Substantia nigra (tissue), 51 donors: ENCODE measurements at places on chromosomes 11 and 22.

DNA sequence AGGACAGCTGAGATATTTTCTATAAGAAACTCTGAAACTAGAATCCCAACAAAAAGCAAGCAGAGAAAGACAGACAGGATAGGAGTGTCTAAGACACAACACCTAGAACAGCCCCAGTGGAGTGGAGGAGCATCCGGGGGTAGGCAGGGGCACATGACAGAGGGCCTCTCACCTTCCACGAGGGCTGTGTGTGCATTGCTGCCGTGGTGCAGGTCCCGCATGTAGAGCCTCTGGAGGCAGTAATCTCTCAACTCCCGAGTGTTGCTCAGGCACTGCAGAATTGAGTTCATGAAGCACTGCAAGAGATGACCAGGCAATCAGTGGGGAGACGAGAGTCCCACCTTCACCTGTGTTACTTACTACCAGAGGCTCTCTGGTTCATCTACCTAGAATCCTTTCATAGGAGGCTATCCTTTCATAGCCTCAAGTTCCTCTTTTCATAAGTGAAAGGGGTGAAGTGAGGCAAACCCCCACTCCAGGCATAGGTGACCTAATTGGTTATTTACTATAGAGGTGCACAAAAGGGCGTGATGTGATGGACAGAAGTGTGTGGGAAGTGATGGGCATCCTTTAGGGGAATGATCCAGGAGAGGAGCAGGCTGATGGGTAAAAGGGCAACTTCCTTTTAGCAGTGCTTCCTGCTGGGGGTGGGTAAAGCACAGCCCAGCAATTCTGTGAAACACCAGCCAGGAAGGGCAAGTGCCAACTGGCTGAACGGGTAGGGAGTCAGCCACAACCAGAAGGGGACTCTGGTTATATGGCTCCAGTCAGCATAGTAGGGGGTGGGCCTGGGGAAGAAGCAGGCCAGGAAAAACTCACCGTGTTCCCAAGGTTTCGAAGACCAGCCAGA, 13.1 kb upstream of the MFRP start:
- DNase-seq: no peak

DNA sequence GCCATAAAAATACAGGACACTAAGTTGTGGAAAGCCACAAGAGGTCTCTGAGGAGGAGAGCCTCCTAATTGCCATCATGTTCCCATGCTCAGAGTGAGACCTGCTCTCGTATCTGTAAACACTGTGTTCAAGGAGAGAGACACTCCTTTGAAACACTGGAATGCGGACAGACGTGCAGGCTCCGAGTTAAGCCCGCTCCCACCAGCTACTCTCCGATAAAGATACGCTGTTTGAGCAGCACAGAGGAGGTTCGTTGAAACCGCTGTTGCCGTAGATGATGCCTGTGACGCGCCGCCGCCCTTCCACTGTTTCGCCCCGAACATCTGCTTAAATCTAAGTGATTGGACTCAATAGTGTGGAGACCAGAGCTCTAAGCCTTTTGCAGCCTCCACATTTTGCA, 25.1 kb downstream of the NUP50 start:
- no peak for DNase-seq

- DNase-seq: no peak
These were observed 768.4 kb downstream of the JRKL start for GRCh38 chr11:97158243-97158642.

- DNase-seq: no peak
These were observed 35.0 kb upstream of the OR6M1 start for GRCh38 chr11:123841174-123841573.

DNA sequence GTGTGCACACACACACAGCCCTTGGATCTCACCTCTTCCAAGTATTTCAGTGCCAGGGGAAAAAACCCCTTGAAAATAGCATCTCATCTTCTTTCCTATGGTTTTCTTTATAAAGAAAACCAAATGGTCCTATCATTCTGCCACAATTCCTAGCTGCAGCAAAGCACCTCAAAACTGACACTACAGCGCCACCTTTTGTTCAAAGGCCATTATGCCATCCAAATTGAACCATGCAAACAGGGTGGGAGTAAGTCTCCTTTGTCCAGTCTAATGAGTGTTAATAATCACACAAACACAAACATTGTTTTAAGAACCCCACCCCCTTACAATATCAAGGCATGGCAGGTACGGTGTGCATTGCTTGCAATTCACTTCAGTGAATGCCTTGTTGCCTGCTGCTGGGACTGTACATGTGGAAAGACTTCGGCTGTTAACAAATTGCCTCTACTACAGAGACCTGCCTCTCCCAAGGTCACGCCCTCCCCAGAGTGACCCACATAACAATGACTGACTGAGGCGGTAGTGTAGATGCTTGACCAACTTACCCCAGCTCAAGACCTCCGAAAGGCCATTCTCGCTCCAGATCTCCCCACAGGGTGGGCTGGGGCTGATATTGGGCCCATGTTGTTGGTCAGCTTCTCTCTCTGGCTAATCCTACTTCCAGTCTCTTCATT, 31.7 kb downstream of the FAM181B start:
- DNase-seq: peak; percentile 19

DNA sequence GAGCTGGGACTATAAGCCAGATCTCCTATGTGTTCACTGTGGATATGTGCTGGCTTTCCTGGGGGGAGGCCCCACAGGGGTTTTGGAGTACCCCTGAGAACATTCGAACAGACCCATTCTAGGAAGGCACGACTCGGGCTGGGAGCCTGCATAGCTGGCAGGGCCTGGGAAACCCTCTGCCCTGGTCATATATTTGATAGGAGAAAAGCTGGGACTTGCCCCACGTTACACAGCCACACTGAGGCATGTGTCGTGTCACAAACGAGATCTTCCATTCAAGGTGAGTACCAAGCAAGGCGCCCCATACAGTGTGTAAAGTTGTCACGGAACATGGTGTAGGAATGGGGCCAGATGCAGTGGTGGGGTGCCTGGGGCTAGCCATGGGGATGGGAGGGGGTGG, 11.2 kb downstream of the MYO7A start:
- DNase-seq: no peak

GRCh38 chr11:124876818-124877630, 11.8 kb downstream of the ROBO3 start:
- DNase-seq: no peak

GRCh38 chr11:58497951-58498350, 10.0 kb downstream of the OR5B21 start:
- no peak for DNase-seq

GRCh38 chr11:115162919-115163318, 341.3 kb downstream of the CADM1 start:
- DNase-seq: no peak

GRCh38 chr11:60310407-60310998, 16.6 kb upstream of the MS4A6E start:
- peak; percentile 1 for DNase-seq

GRCh38 chr22:19429950-19430889, 1.3 kb downstream of the HIRA start:
- DNase-seq: no peak

DNA sequence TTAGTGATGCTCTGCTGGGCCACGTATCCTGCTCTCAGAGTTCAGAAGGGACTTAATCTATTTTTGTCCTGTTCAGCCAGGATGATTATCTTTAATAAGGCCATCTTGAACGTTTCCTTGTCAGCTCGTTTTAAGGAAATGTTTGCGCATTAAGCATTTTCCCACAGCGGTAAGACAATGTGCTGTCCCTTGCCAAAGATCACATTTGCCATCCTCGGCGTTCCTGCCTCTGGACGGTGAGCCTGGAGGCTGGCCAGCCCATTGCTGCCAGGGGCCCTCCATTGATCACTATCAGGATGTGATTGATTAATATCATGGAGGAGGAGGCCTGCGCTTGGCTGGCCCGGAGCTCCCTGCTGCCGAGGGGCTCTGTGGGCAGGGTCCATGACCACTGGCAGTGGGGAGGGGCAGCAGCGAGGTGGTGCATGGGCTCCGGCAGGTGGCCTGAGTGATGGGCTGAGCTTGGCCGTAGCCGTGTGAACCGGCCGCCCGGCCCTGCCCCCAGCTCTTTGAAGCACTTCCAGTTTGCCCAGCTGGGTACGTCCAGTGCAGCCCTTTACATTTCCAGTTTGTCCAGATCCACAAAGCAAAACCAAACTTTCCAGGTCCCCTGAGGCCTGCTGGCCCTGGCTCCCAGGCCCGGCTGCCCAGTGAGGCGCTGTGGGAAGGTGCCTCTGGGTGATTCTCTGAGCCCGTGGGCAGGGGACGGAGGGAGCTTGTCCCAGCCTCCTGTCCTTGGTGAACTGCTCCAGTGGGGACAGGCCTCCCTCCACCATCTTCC, 49.5 kb upstream of the SMIM38 start:
- DNase-seq: no peak

GRCh38 chr11:4936745-4937144, 10.7 kb downstream of the OR51A4 start:
- DNase-seq: no peak

DNA sequence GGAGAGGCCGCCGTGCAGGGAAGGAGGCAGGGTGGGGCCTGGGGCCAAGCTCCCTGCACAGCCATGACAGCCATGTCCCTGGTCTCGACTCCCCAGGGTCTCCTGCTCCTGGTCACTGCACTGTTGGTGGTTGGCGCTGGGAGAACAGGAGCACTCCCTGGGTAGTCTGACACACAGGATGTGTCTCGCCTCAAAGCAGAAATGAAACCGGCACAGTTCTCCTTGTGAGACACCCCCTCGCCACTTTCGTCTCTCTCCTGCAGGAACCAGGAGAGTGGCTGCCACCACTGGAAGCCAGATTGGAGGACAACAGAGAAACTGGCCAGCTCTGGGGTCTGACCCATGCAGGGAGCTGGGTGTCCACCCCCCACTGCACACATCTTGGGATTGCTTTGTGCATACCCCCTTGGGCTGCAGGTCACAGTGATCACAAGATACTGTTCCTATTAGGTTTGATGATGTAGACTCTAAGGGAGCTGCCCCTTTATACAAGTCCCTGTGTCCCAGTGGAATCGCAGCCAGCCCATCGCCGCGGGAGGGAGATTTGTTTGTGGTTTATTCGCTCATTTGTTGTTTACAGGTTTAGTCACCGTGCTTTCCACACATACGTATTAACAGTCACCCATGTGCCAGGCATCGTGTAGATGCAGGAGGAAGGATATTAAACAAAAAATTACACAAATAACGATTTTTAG, 27.0 kb upstream of the YWHAH start:
- DNase-seq: peak; percentile 17

DNA sequence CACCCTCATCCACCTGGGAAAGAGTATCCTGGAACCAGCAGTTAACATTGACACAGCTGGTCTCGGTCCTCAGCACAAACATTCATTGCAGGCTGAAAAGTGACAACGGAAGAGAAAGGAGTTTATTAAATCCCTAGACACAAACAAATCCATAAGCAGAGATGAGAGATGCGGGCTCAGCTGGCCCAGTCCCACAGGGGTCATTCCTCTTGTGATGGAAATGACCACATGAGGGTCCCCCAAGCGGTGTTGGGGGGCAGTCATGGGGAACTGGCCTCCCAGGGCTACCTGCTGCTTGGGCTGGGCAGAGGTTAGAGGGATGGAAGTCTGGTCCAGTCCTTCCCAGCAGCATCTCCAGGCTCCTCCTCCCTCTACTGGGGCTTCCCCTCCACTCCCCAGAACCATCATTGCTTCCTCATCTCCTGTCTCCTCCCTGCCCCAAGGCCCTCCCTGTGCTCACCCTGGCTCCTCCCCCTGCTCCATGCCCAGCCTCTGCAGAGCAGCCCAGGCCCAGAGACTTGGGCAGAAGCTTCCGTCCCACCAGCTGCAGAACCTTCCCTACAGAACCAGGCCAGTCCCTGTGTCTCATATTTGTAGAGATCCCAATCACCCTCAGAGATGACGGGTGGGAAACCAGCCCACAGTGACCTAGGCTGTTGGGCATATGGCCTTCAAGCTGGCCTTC, 5.4 kb upstream of the IGLL5 start:
- DNase-seq: no peak

- DNase-seq: no peak
These were observed 868.0 kb downstream of the NTM start for GRCh38 chr11:132238331-132238866.

- DNase-seq: no peak
These were observed 61.1 kb downstream of the FDX1 start for GRCh38 chr11:110490886-110491285.

DNA sequence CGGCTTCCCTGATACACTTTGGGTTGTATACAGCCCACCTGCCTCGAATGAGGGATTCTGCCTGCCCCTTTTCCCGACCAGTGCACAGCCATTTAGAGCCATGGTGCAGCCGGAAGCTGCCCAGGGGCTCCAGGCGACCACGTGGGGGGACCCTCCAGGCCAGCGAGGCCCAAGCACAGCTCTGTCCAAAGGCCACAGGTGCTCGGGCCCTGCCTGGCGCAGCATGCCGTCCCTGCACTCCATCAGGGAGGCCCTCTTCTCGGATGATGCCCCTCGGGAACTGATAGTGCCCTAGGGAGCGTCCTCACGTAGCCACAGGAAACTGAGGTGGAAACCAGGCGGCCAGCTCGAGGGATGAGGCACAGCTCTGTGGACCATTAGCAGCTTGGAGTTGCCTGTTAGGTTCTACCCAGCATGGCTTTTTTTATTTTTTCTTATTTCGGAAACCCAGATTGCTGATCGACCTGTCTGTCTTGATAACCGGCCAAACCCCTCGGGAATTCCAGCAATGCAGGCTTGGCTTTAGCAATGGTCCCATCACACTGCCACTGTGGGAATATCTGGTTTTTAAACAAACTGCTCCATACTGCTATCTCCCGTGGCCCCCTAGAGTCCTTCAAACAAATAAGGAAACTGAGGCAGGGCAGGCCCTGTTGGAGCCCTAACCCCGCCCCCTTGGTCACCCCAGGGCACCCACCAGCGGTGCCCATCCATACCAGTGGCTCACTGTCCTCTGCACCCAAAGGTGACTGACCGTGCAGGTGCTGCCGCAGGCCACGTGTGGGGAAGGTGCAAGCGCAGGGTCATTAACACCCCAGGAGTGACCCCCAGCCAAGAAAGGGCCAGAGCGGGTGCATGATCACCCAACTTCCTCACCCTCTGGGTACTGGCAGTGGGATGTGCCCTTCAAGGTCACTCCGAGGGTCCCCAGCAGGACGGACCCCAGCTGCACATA, 8.0 kb downstream of the ANO1 start:
- DNase-seq: no peak

DNA sequence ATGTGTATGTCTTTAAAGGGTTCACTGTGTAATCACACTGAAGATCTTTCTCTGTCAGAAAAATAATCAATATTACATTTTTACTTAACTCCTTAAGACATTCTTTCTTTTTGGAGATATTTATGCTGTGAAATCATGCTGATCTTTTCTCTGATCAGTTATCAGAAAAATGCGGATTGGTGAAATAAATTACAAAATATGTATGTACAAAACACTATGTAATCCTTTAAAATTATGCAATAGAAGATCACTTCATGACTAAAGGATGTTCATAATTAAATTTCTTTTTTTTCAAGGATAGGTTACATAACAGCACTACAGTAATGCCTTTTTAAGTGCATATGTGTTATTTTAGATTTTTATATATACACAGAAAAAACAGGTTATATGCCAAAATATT, 24.7 kb downstream of the BTBD10 start:
- DNase-seq: no peak

- no peak for DNase-seq
These were observed 13.1 kb downstream of the CHID1 start for GRCh38 chr11:897253-898142.
